ENCODE measurements at places on chromosomes 5 and 9. TPM values are rescaled to one million over a fixed set of nuclear protein-coding genes. Genes with fewer than 3 reads are reported as not detected.

DNA sequence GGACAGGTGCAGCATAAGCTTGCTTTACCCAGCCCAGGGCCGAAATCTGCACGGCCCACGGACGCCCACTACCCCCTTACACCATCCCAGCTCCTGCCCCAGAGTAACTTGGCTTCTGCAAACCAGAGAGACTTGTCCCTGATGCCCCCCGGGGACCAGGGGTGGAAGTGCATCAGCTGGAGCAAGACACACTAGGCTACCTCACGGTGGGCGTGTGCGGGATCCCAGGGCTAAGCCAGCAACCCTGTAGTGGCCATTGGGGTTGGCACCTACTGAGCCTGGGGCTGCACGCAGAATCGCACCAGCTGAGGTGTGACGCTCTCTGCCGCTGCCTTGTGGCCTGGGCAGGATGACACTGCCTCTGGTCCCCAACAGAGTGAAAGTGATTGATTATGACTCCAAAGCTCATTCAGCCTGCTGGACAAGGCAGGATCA, 6.1 kb upstream of the ZNF79 start:
- no peak for DNase-seq

DNA sequence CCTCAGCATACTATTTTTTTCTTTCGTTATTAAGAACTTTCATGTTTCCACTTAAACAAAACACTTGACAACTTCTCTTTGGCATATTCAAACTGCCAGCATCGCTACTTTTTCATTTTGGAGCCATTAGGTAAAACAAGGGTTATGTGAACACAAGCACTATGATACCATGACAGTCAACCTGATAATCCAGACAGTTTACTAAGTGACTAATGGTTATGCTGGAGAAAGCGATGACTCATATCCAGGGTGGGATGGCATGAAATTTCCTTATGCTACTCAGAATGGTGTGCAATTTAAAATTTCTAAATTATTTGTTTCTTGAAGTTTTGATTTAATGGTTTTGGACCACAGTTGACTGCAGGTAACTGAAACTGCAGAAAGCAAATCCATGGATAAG, 29.9 kb upstream of the PRSS3 start:
- no peak for DNase-seq

GRCh38 chr9:90641086-90641485, 1.5 kb downstream of the DIRAS2 start:
- no peak for DNase-seq

DNA sequence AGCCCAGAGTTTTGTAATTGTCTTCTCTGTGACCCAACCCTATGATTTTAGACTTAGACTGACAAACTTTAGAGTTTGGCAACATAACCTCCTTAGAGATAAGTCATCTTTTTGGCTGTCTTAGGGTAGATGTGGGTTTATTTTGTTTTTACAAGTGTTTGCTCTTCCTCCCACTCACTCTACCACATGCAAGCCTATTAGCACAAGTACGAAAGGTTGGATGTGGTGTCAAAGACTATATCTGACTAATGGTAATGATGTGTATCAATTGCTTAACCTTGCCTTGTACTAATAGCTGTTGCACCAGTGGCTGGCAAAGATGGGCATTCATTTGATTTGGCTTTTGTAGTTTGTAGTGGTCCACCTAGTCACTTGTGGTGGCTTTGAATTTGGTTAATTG, 46.5 kb downstream of the SLC25A46 start:
- DNase-seq, result no peak

GRCh38 chr9:13810510-13810909, 503.4 kb downstream of the NFIB start:
- no peak for DNase-seq

DNA sequence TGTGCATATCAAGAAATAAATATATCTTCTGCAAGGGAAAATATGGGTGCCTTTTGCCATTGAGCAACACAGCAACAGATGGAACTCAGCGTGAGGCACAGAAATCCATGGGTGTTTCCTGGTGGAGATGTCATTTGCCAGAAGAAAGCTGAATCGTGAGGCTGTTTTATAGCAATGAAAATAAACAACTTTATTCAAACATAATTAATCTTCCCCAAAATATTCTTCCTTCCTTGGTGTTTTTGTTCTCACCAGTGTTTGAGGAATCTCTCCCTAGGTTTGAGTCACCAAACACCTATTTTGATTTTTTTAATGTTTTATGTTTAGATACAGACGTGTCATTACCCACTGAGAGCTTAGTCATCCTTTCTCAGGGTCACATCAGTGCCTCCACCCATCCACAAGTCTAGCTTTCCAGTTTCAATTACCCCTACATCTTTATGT, 65.8 kb upstream of the PAPPA start:
- no peak for DNase-seq

GRCh38 chr9:93061791-93062763, 3.6 kb downstream of the SUSD3 start:
- peak; percentile 44 for DNase-seq

- DNase-seq, result no peak
Measured at GRCh38 chr5:180373454-180373853, 20.3 kb upstream of the GFPT2 start.

- no peak for DNase-seq
Measured at GRCh38 chr5:118980438-118980837, 7.9 kb downstream of the DTWD2 start.

GRCh38 chr9:90020276-90020871, 415.6 kb downstream of the GADD45G start:
- no peak for DNase-seq

GRCh38 chr5:178467568-178468195, 122.5 kb downstream of the COL23A1 start:
- DNase-seq, result peak; percentile 28

- DNase-seq, result peak; percentile 54
Measured at GRCh38 chr5:142845402-142845921, 75.3 kb downstream of the ARHGAP26 start.

The GARIN3 gene
- not detected for total RNA-seq

The RGMB gene
- total RNA-seq, result 67.7 TPM

The IFNA10 gene
- total RNA-seq, result not detected

The SPATA9 gene
- 0.37 TPM for total RNA-seq

The DMRT3 gene
- not detected for total RNA-seq

The RAB3C gene
- total RNA-seq, result 1.2 TPM

The MCC gene
- total RNA-seq, result 1.9 TPM

The UGT3A1 gene
- total RNA-seq, result not detected

The NCS1 gene
- 3.8 TPM for total RNA-seq

The TNFSF8 gene
- 0.91 TPM for total RNA-seq

The TPPP gene
- total RNA-seq, result 1.7 TPM
